Karpas-422 (cell line): ENCODE measurements at places on chromosomes 2 and 18.

DNA sequence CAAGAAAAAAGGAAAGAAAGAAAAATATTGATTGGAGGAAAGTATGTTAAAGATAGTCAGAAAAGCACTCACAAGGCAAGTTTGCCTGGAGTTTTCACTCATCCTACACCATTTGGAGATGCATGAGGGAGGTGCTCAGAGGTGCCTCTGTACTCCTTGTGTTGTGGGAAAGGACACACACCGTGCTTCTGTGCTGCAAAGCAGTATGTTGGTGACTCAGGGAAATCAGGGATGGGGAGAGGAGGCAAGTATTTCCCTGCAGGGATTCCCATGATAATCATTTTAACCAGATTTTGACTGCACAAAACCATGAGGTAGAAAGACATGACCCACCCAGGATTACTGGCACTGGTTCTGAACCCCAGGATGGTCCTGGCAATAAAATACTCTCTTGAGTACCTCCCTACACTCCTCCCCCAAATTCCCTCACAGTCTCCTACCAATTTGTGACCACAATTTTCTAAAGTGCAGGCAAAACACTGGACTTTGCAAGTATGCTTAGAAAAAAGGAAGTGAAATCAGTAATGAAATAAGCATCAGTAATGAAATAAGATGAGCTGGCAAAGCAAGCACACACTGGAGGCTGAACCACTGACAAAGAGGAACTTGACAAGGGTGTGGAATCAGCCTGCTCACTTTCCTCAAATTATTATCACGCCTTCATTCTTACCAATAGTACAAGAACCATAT is 155.5 kb upstream of the ACVR2A start:
- peak; percentile 80 for DNase-seq

- DNase-seq, result no peak
These were observed 127.5 kb downstream of the SPAG16 start for GRCh38 chr2:213411582-213412289.

GRCh38 chr2:152241948-152242729 is 66.6 kb upstream of the STAM2 start:
- no peak for DNase-seq

- no peak for DNase-seq
These were observed 157.8 kb upstream of the TNP1 start for GRCh38 chr2:217017456-217018252.

DNA sequence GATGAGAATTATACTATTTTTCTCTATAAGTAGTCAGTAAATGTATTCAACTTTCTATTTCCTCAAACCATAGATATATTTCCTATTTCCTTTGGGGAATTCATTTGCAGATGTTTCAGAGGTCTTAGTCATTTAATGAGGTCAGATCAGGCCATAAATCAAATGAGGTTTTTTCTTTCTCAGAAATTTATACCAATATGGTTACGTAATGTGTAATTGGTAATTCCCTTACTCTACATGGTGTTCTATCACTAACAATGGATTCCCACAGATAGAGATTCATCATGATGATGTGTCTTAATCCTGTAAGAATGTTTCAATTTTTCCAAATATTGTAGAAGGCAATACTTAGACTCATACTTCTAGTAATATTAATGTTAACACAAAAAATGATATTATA is 108.0 kb downstream of the DPP4 start:
- DNase-seq, result no peak
